NCI-H1417 treated with DMSO at 0.1 percent for 48 hours (cell line): ENCODE measurements at places on chromosomes 3 and 15.
A peak's percentile ranks its signal among the peaks of the same experiment; 100 is the strongest.

DNA sequence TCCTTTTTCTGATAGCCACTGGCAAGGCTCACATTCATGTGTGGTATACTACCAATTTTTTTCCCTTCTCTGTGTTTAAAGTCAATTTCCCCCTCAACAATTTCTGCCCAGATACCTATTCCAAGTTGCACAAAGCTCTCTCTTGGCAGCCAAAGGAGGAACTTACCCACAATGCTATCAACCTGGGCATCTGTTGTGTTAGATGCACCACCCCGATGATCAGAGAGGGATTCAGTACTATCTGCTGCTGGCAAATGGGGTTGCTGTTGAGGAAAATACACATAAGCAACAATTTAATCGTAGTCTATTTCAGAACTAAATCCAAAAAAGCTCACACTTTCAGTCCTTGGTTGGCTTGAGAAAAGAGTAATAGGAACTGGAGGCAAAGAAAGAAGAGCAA lies 46.1 kb downstream of the AAGAB start:
- no peak for DNase-seq

GRCh38 chr3:185270956-185271332 lies 17.1 kb upstream of the EHHADH start:
- DNase-seq: peak; percentile 18

DNA sequence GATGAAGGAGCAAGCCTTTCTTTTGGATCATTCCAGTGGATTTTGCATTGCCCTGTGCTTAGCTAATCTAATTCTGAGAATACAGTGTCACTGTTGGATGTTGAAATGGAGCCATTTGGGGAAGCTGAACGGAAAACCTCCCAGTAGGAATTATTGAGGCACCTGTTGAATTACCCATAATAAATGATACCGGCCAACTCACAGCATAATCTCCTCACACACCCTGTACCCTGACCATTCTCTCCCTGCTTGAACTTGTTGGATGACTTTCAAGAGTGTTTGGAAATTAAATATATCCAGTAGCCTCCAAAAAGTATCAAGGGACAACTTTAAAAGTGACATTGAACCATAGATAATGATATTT lies 171.4 kb upstream of the HES1 start:
- DNase-seq: no peak

GRCh38 chr3:112958811-112959560 lies 15.9 kb downstream of the CD200R1 start:
- no peak for DNase-seq

DNA sequence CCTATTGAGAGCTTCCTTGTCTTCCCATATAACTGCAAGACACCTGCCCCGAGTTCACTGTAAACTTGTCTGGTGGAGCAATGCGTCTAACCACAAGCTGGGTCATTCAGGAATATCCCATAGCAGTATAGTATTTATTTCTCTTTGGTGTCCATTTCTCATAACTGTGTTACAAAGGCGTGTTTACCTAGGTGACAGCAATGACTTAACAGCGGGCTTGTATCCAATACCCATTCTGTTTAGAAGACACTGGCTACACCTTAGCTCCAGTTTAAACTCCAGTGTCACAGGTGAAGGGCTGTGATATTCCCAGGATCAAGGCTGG lies 24.3 kb downstream of the ATP10A start:
- no peak for DNase-seq

GRCh38 chr3:17491601-17492000 lies 250.8 kb downstream of the TBC1D5 start:
- no peak for DNase-seq

DNA sequence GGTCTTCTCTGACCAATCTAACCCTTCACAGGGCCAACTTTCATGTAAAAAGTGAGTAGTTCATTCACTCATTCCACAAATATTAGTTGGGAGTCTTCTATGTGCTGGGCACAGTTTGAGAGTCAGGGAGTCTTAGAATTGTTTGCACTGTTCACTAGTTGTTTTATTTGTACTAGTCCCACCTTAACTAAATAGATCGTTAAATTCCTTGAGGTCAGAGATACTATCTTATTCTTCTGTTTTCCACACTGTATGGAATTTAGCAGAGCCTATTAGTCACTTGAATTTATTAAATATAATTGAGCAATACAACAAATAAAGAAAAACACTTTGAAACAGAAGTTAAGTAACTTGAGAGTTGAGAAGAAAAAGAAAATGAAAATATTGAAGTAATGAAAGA lies 40.8 kb upstream of the SPTSSB start:
- no peak for DNase-seq

DNA sequence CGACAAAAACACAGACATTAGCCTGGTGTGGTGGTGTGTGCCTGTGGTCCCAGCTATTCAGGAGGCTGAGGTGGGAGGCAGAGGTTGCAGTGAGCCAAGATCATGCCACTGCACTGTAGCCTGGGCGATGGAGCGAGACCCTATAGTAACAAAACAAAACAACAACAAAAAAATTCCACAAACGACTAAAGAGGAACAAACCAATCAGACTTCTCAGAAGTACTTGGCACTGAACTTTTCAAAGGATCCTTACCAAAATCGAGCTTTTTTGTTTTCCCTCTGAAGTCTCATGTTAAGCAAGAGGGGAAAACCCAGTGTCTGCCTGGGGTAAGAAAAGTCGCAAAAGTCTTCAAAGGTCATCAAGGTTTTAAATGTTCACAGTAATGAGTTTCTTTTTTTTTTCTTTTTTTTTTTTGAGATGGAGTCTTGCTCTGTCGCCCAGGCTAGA lies 30.1 kb upstream of the TFRC start:
- no peak for DNase-seq
